ENCODE measurements at places on chromosomes 4 and X.

GRCh38 chrX:105210258-105210657 lies 10.2 kb downstream of the TEX13A start:
- DNase-seq: no peak

- DNase-seq: no peak
These were observed at the start of gene TRIM2 for GRCh38 chr4:153204247-153204671. TRIM2 (plus strand) TSS chr4:153204443; CDS start chr4:153204531, 88 bp downstream.

- no peak for DNase-seq
These were observed at the start of gene LNX1 for GRCh38 chr4:53591372-53591892. LNX1 (minus strand) TSS chr4:53591486; CDS start chr4:53574002, 17,484 bp downstream.

DNA sequence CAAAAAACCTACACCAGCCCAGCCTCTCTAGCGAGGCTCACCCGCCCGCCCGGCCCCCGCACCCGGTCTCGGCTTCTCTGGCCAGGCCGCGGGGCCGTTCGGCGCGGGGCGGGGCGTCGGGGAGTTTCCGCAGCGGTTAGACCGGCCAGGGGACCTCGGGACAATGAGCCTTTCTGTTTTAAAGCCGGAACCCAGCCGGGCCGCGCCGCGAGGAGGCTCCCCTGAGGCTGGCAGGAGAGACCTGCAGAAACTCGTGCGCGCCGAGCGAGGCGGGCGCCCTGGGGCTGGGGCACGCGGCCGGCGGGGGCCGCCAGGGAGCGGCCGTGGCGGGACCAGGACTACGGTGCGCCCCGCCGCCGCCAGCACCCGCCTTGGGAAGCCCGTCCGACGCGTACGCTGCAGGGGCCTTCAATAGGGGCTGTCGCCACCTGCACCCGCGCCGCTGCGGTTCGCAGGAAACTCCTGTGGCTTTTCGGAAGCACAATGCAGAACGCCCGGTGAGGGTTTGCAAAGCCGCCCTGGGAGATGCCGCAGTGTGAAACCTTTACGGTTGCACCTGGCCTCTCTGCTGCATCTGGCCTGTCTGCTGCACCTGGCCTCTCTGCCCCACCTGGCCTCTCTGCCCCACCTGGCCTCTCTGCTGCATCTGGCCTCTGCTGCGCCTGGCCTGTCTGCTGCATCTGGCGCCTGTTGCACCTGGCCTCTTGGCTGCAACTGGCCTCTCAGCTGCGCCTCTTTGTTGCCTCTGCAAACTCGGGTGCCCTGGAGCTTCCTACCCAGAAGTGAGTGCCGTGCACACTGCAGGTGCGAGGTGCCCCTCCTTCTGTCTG lies 63.9 kb downstream of the TRAPPC11 start:
- no peak for DNase-seq

DNA sequence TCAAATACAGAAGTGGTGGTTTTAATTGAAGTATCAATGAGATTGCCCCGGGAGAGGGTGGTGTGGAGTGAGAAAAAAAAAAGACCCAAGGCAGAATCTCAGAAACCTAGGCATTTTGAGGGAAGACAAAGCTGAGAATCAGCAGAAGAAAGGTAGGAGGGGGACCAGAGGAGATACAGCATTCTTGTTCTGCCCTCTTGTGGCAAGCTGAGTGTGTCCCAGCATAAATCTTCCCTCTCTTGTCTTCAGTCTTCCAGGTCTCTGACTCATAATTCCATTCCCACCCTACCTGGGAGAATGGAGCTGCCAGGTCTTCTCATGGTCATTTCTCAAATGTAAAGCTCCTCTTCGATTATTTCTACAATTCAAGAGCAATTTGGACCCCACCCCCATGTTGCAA lies 32.7 kb upstream of the MAGED1 start:
- no peak for DNase-seq

- DNase-seq: peak; percentile 68
These were observed 918 bp upstream of the FGFRL1 start for GRCh38 chr4:1010395-1011021.

DNA sequence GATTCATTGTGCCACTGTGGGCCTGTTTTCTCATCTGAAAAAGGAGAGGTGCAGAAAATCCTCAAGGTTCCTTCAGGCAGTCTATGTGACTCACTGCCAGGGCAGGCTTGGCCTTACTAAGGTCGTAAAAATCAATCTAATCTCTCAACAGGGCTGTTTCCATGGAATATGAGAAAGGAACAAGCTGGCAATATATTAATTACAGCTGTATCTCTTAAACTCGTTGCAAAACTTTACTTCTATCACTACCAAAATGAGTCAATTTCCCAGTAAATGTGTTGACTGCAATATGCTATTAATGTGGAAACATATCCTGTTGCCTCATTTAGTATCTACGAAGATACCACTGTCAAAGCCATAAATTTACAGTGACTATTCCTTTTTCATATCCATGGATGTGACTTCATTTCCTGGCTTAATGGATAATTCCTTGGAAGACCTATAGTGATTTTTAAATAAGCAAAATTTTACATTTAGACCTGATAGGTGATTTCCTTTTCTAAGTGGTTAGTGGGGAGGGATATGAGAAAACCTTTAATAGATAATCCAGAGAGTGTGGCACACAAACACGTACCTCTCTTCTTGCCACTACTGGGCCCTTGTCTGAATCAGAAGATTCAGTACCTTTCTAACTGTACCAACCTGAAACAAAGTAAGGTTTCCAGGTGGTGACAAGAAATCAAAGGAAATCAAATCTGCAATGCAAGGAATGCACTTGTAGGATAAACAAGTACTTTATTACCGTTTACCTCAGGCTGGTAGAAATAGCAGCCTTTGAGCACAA lies 127.4 kb upstream of the FTHL17 start:
- no peak for DNase-seq

- no peak for DNase-seq
These were observed 89.0 kb upstream of the GK2 start for GRCh38 chr4:79497001-79497400.

GRCh38 chr4:18684932-18685331 lies 663.4 kb upstream of the LCORL start:
- no peak for DNase-seq

GRCh38 chr4:17665346-17665745 lies 50.9 kb downstream of the MED28 start:
- no peak for DNase-seq

All from stimulated activated CD4-positive, alpha-beta T cell treated with anti-CD3 and anti-CD28 coated beads, Interleukin-12 subunit alpha, Interleukin-12 subunit beta, amount 100 ng/mL, for 48 hours (primary cell).